ENCODE measurements at places on chromosomes 12 and 14.

- no peak for DNase-seq
These were observed 24.5 kb upstream of the HECTD1 start for GRCh38 chr14:31232081-31232480.

DNA sequence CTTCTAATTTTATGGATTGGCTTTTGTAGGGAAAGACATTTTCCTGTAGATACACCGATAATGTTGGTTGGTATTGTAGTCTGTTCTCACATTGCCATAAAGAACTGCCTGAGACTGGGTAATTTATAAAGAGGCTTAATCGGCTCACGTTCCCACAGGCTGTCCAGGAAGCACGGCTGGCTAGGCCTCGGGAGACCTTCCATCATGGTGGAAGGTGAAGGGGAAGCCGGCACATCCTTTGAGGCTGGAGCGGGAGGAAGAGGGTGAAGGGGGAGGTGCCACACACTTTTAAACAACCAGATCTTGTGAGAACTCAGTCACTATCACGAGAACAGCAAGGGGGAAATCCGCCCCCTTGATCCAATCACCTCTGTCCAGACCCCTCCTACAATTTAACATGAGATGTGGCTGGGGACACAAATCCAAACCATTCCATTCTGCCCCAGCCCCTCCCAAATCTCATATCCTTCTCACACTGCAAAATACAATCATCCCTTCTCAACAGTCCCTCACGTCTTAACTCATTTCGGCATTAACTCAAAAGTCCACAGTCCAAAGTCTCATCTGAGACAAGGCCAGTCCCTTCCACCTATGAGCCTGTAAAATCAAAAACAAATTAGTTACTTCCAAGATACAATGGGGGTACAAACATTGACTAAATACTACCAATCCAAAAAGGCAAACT is 66.7 kb upstream of the EIF5 start:
- DNase-seq: no peak

GRCh38 chr12:109815225-109815624 is 18.0 kb downstream of the TRPV4 start:
- no peak for DNase-seq

DNA sequence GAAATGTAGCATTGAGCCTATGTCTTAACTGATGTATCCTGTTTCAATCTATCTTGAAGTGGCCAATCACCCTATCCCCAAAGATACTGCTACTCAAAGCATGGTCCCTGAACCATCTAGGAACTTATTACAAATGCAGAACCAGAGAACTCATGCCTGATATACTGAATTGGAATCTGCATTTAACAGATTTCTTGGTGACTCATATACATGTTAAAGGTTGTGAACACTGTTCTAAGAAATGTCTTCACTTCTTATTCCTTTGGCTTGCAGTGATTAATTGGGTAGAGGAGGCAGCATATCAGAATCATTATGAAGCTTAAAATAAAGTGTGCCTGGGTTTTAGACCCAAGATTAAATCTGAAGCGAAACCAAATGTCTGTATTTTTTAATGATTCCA is 795.6 kb downstream of the DIO2 start:
- peak; percentile 28 for DNase-seq

DNA sequence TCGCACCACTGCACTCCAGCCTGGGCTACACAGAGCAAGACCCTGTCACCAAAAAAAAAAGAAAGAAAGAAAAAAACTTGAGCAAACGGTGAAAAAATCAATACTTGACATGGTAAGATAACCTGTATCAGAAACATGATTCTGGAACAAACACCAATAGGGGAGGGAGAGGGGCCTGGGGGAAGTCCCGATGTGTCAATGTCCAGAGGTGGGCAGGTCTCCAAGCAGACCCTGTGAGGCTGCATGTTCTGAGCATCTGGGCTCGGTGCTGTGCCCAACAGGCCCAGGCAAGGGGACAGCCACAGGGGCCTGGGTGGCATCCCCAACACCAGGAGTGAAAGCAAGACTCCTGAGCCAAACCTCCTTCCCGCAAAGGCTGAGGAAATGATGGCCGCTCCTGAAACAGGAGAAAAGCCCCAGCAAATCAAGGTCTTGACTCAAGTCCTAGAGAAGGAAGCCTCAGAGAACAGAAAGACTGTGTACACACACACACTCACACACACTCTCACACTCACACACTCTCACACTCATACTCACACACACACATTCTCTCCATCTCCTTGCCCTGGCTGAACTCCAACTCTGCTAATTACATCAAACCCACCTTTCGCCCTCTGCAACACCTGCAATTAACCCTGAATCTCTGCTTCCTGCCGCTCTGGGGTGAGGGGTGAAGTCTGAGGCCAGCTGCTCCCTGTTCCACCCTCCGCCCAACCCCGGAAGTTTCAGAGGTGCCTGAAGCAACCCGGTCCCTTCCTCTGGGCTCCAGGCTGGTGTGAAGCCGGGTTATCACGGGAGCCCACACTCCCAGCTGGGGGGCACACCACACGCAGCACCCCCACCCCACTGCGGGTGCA is 20.4 kb downstream of the CCDC88C start:
- DNase-seq: no peak

- no peak for DNase-seq
These were observed 66.5 kb downstream of the BHLHE41 start for GRCh38 chr12:26058308-26058707.

DNA sequence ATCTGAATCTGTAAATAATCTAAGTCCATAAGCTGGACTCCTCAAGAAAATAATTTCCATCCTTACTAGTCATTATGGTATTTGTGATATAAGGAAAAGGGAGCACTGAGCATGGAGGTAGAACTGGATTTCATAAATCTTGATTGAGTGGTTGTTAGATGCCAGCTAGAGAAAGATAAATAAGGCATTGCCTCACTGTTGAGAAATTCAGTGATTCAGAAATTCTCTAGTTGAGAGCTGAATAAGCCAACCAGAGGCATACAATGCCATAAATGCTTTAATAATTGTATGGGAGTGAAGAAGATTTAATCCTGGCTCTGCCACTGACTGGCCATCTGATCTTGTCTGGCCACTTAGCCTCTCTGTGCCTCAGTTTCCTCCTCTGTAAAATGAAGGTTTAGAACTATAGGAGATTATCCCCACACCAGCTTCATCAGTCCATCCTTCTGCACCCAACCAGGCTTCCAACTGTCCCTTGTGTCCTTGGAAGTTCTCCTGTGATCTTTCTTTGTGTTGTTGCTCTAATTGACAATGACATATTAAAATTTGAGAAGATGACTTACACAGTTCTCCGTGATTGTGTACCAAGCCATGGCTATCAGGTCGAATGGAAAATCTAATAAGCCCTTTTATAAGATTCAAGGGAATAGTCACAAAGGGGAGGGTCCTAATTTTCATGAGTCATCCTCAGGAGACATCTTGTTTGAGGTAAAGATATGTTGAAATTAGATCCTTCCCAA is 394.3 kb downstream of the EGLN3 start:
- peak; percentile 37 for DNase-seq

Data from fibroblast of skin of right quadriceps (primary cell).